Aorta (tissue), 5 donors: ENCODE measurements at places on chromosomes 3 and 15.

DNA sequence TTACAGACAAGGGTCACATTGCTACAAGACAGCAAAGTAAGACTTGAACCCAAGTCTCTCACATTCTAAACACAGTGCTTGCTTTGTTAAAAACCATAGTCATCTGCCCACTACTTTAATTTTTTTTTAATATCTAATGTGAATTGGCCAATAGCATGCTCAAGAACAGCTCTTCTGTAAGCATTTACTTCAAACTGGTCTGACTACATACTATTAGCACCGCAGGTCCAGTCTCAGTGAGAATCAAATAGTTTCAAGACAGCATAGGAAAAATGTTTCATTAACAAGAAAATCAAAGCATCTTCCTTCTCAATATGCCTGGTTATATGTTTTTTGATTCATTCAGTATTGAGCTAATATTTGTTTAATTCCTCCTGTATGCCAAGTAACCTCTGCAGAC is 419.9 kb downstream of the ERC2 start:
- DNase-seq: no peak

- no peak for DNase-seq
These were observed 203.7 kb downstream of the TJP1 start for GRCh38 chr15:29618586-29618985.

DNA sequence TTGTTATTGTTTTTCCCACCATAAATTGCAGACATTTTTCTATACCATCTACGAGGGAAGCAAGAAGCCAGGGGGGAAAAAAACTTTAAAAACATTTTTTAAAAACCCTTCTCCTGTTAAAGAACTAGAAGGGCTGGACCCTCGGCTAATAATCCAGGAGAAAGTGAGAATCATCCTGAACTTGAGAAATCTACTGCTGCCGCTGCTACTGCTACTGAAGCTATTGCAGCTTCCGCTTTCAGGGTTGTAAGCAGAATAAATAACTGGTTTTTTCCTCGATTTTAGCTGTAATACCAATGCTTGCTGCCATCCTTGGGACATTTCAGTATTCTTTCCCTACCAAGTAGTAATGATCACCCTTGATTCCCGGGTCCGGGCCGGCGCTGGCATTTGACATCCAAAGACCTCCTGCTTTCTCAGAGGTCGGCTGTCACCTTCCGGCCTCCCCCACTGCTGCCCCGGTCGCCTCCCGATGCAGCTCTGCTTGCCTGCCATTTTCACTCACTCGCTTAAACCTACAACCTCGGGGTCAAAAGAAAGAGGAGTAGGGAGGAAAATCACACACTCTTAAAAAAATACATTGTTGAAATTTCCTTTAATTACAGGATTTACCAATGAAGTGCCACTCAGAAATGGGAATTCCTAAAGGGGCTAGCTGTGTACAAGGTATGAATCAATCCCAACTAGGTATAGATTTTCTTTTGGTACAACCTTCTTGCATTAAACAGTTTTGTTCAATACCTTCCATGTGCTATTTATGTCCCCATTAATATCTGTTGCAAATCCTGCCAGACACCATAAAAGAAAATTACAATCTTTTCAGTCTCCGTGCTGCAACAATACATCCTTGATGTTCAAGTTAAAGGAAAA is 674 bp upstream of the MECOM start:
- peak; percentile 79 for DNase-seq

- DNase-seq: no peak
These were observed 111.6 kb upstream of the PHLDB2 start for GRCh38 chr3:111747490-111747889.

- DNase-seq: no peak
These were observed 112.7 kb downstream of the TBL1XR1 start for GRCh38 chr3:177084616-177085015.

GRCh38 chr3:169240786-169241486 is 422.6 kb downstream of the MECOM start:
- no peak for DNase-seq

DNA sequence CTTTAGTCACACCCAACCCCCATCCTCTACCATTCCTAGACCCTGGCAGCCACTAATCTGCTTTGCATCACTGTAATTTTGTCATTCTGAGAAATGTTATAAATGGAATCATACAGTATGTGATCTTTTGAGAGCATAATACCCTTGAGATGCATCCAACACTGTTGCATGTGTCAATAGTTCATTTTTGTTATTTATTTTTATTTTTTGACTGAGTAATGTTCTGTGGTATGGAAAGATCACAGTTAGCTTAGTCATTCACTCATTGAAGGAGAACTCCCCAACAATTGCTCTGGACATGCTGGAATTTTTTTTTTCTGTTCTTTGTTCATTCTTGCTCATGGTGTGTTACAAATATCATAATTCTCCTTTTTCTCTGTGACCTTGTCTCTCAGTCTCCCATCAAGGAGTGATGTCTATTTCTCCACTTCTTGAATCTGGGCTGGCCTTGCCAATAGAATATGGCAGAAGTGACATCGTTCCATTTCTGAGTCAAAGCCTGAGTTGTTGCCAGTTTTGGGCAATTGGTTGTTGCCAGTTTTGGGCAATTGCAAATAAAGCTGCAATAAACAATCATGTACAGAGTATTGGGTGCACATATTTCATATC is 6.8 kb upstream of the ADPGK start:
- DNase-seq: no peak

GRCh38 chr15:59892985-59893384 is 111.1 kb upstream of the FOXB1 start:
- no peak for DNase-seq

DNA sequence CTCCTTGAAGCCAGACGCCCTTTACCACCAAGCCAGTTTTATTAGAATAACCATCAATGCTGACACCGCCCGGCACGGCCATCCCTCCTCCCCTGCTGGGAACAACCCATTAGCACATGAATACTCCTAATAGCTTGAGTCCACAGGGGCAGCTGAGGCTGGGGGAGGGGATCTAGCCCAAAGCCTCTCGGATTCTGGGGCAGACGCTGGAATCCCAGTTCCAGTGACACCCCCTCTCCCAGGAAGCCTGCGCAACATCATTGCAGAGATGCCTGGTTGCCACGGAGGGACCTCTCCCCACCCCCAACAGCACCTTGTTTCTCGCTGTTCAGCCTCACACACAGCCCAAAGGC is 1.2 kb upstream of the LINGO1 start:
- DNase-seq: no peak

DNA sequence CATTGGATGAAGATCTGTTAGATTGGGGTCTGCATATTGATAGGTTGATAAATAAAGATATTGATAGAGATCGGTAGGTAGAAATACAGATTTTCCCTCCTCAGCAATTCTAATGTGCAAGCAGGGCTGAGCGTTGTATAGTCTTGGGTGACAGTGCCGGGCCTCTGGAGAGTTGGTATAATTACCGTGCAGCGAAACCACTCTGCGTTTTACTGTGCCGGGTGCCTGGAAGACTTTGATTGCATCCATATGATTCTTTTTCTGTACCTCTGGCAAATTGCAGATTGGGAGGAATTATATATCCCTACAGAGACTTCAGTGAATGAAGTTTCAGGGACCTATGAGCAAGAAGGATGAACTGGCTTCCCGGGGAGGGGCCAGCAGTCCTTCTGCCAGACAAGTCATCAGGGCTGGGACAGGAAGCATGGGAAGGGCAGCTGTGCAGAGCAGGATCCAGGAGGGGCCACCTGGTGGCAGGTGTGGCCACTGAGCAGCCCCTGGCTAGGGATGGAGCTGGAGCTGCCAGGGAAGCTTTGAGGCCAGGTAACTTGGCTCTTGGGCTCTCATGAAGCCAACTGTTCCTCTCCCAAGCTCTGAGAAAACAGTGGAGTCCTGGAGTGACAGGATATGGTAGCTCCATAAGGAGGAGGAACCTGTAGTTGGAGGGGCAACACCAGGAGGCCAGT is 132.5 kb downstream of the APBA2 start:
- no peak for DNase-seq

DNA sequence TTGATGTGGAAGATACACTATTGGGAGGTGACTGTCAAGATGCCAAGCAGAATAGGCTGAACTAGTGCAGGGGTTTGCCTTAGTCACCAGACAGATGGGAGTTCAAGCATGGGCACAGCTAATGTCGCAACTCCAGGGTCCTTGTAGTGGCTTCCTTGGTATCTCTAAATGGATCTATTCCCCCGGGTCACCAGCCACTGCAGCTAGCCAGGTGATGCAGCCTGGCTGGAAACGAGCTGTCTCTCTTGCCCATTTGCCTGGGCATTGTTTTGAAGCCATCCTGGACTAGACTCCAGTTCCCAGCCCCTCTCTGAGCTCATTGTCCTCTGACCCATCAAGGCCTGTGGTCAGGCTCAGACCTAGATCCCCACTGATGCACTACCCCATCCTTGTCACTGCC is 8.4 kb upstream of the CPEB1 start:
- no peak for DNase-seq

DNA sequence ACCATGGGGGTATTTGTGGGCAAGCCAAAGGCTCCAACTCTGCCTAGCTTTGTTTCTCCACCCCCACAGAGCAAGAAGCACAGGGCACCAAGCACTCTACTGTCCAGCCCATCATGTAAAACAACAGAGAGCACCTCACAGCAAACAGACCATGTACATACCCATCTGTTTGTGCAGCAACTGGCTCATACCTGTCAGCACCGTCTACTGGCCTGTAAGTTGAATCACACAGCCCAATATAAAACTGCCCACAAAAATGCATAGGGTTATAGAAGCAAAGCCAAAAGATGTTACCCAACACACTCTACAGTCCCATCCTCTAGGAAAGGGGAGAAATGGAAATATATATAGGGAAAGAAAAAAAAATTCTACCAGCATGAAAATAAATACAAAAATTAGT is 139.7 kb upstream of the CPNE4 start:
- no peak for DNase-seq

DNA sequence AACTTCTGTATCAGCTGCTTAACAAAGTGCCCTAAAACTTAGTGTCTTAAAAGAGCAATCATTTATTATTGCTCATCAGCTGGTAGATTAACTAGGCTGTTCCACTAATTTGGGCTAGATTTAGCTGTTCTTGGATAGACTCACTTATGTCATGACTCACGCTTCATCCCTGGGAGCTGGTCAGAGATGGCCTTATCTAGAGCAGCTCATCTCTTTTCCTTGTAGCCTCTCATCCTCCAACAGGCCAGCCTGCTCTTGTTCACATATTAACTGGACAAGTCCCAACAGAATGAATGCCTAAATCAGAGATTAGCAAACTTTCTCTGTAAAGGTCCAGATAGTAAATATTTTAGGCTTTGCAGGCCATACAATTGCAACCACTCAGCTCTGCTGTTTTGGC is 66.9 kb upstream of the PLAAT1 start:
- DNase-seq: no peak

DNA sequence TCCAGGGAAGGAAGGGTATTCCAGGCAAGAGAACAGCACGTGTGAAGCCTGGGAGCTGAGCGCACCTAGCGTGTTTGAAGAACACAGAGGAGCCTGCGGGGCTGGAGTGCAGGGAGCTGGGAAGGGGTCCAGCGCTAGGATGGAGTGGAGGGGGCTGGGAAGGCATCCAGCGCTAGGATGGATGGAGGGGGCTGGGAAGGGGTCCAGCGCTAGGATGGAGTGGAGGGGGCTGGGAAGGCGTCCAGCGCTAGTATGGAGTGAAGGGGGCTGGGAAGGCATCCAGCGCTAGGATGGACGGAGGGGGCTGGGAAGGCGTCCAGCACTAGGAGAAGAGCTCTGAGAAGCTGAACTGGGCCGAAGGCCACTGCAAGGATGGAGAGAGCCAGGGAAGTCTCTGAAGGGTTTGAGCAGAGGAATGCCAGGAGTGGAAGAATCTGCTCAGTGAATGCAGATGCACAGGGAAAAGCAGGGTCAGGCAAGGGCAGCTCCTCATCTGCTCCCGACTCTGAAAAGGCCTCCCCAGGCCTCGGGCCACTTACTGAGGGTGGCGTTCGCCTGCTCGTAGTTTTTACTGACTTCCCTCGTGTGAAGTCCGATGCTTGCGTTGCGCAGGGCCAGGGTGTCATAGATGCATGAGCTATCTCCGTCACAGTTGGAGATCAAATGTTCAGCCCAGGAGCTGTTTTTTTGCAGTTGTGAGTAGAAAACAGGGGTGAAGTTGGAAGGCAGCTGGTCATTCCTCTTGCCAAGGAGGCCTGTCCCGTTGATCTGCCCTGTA is 39.8 kb downstream of the MUC20 start:
- DNase-seq: no peak

DNA sequence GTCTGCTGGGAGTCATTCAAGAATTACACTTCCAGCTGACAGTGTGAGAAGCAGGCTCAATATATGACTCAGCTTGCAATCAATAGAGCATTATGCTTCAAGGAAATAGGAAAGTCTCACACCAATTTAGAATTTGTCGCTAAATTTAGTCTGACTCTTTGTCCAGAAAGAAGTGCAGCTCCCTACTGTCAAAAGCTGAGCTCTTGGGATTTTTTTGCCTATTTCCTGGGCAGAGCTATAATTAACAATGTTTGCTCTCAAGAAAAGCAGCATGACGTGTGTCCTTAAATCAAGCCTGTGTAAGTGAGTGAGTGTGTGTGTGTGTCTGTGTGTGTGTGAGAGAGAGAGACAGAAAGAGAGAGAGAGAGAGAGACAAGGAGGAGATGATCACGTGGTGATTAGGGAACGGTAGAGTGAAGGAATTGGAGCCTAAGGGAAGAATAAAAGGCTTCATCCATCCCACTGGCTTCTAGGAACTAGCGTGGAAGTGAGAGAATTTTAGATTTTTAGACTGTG is 16.4 kb upstream of the SLC35G2 start:
- DNase-seq: no peak

GRCh38 chr3:196634224-196634623 is 5.3 kb upstream of the NRROS start:
- DNase-seq: peak; percentile 77

- DNase-seq: peak; percentile 55
These were observed 195.4 kb downstream of the FMN1 start for GRCh38 chr15:32998979-32999672.

DNA sequence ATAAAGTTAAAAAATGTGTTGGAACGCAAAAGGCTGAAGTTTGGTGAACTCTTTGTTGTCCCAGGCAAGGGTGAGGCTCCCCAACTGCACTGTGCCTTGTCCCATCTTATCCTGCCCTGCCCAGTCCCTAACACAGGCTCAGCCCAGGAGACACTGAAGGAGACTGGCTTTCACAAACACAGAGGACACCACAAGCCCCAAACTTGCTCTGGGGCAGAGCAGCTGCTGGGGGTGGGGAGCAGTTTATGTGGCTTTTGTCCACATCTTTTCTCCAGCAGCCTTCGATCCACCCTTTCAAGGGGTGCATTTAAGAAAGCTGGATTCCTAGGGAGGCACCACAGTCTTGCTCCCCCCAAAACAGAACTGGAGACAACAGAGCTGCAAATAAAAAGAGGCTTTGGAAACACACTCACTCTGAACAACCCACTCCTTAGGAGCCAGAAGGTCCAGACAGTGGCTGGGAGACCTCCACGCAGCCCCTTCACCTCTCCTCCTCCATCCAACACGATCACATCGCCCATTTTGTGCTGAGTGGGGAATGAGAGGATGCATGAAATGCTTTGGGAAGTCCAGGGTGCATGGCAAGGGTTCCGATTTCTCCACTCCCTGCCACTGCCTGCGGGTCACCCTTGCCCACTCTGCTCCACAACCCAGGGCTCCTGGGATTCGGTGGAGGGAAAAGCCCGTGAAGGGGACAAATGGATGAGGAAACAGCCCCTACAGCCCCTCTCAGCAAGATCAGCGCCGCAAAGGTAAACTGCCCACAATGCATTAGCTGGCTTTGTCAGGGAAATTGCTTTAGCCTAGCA is 260.5 kb upstream of the TLE3 start:
- peak; percentile 23 for DNase-seq
